Dermis blood vessel endothelial cell (primary cell): ENCODE measurements at places on chromosomes 13 and 19. TPM values are rescaled to one million over a fixed set of nuclear protein-coding genes. Genes with fewer than 3 reads are reported as not detected.

GRCh38 chr13:109101550-109102144 is 472.2 kb downstream of the MYO16 start:
- no peak for DNase-seq

- no peak for DNase-seq
Measured at GRCh38 chr13:29497137-29497654, 98.3 kb downstream of the SLC7A1 start.

GRCh38 chr13:85266771-85267170 is 532.4 kb downstream of the SLITRK6 start:
- no peak for DNase-seq

RXFP2 gene
- total RNA-seq = not detected in 2 replicates

- no peak for DNase-seq
Measured at GRCh38 chr19:49356382-49356781, 5.8 kb downstream of the TEAD2 start.
